Activated naive CD4-positive, alpha-beta T cell treated with anti-CD3 and anti-CD28 coated beads for 36 hours (primary cell): ENCODE measurements at places on chromosomes 1 and 21. TPM values are rescaled to one million over a fixed set of nuclear protein-coding genes. Genes with fewer than 3 reads are reported as not detected.
A peak's percentile ranks its signal among the peaks of the same experiment; 100 is the strongest.

DNA sequence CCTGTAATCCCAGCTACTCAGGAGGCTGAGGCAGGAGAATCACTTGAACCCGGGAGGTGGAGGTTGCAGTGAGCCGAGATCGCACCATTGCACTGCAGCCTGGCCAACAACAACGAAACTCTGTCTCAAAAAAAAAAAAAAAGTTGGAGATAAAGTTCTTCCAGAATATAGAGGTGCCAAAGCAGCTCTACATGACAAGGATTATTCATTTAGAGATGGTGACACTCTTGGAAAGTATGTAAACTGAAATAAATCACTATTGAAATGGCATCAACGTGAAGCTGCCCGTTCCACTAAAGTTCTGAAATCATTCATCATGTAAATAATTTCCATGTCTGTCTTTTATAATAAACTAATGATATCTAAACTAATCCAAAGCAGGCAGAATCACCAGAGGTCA, 14.9 kb downstream of the EIF4G3 start:
- DNase-seq = no peak
- peaks cover 34% of the 10 kb centered on the region for H3K36me3 ChIP-seq
- H3K27me3 ChIP-seq = no peaks in the 10 kb centered on the region
- no peak overlapping the region for H3K4me3 ChIP-seq
- H3K4me1 ChIP-seq = peaks cover 15% of the 10 kb centered on the region

DNA sequence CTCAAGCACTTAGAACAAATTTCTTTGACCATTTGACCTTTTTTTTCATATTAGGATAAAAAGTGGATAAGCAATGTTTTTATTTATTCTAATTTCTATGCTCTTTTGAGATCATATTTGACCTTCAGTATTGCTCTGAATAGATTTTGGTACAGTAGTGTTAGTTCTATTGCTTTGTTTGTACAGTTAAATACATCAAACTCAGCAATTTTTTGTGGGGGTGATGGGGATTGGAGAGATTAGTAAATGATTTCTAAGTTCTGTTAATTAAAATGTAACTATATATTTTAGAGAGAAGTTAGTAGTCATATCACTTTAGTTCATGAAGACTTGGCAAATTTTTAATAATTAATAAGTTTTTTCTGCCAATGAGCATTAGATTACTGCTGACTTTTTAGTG, 2.4 kb upstream of the GPR52 start:
- no peaks in the 10 kb centered on the region for H3K4me1 ChIP-seq
- no peaks in the 10 kb centered on the region for H3K36me3 ChIP-seq
- H3K4me3 ChIP-seq = no peak overlapping the region
- no peak for DNase-seq

DNA sequence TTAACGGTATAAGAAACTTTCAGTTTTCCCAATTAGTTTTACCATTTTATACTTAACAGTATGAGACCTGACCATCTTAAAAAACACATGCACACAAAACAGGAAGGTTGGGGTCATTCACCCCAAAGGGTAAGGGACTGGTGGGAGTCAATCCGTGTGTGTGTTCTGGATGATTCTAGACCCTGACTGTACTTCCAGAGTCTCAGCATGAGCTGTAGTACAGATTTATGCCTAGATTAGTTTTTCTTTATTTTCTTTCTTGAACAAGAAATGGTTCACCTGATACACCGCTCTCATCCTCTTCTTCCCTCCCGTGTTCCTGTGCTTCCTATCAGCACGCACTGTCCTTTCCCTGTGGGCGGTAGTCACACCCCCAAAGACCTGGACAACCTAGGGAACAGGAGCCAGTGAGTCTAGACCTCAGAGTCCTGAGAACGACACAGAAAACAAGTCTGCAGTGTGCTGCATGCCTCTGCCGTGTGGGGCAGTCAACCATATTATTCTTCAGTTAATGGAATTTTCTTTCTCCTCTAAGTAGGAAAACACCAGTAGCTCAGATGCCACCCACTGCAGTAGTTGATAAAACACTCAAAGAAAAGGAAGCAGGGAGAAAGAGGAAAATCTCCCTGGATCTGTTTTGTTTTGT, 38.9 kb upstream of the MRPS6 start:
- H3K4me1 ChIP-seq = peaks cover 22% of the 10 kb centered on the region
- no peak overlapping the region for H3K27ac ChIP-seq
- H3K4me3 ChIP-seq = no peak overlapping the region
- DNase-seq = no peak

- no peak overlapping the region for H3K27ac ChIP-seq
- peaks cover 45% of the 10 kb centered on the region for H3K4me1 ChIP-seq
- no peaks in the 10 kb centered on the region for H3K27me3 ChIP-seq
- H3K4me3 ChIP-seq = no peak overlapping the region
- H3K36me3 ChIP-seq = peaks cover 46% of the 10 kb centered on the region
These were observed 4.2 kb upstream of the CCDC28B start for GRCh38 chr1:32195972-32196823.

DNA sequence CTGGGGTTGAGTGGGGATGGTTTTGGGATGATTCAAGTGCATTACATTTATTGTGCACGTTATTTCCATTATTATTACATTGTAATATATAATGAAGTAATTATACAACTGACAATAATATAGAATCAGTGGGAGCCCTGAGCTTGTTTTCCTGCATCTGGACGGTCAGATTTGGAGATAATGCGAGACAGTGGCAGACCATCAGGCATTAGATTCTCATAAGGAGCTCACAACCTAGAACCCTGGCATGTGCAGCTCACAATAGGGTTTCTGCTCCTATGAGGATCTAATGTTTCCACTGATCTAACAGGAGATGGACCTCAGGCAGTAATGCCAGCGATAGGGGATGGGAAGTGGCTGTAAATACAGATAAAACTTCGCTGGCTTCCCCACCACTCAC, 77.9 kb upstream of the LRRC53 start:
- no peaks in the 10 kb centered on the region for H3K36me3 ChIP-seq
- peaks cover 6% of the 10 kb centered on the region for H3K27me3 ChIP-seq
- no peaks in the 10 kb centered on the region for H3K4me1 ChIP-seq
- DNase-seq = no peak
- no peak overlapping the region for H3K4me3 ChIP-seq

DNA sequence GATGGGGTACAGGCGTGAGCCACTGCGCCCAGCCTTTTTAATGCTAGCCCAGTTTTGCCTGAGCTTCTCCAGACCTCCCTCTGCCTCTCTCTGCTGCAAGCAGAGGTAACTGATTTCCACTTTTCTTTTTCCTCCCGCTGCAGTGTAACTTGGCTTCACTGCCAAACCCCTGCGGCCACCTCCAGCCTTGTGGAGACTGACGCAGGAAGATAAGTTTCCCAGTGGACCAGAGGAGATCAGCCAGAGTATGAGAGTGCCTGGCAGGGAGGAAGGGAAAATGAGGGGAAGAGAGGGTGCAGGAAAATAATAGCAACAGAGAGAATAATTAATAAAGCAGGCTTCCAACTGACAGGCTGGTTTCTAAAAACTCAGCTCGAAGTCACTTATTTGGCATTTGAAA, 143.7 kb downstream of the PCNX2 start:
- H3K4me3 ChIP-seq = no peak overlapping the region
- H3K27ac ChIP-seq = no peak overlapping the region
- no peak for DNase-seq
- no peaks in the 10 kb centered on the region for H3K4me1 ChIP-seq
- no peaks in the 10 kb centered on the region for H3K27me3 ChIP-seq

- H3K4me1 ChIP-seq = no peaks in the 10 kb centered on the region
- H3K36me3 ChIP-seq = peaks cover 13% of the 10 kb centered on the region
- no peak overlapping the region for H3K4me3 ChIP-seq
- no peak for DNase-seq
- H3K27ac ChIP-seq = no peak overlapping the region
- no peaks in the 10 kb centered on the region for H3K27me3 ChIP-seq
These were observed 48.7 kb upstream of the ANGPTL1 start for GRCh38 chr1:178919581-178919980.

GRCh38 chr1:155773221-155773620, 83.8 kb downstream of the GON4L start:
- H3K27me3 ChIP-seq = no peaks in the 10 kb centered on the region
- H3K4me1 ChIP-seq = peaks cover 12% of the 10 kb centered on the region
- H3K36me3 ChIP-seq = peaks cover 22% of the 10 kb centered on the region
- H3K27ac ChIP-seq = no peak overlapping the region
- DNase-seq = no peak

DNA sequence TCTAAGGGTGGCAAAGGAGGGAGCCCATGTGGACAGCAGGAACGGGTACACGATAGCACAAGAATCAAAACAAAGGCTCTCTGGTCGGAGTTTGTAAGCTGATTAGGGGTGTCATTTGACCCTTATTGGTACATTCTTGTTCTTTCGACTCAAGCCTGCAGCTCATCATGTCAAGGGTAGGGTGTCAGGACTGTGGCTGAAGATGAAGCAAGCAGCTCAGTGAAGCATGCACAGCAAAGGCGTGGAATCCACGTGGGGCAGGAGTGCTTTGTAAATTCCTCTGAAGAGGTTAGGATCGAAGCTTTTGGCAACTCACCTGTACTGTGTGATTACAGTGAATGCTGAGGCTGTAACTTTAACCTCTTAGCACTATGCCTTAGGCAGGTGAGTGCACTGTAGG, 4.7 kb upstream of the ABCB10 start:
- no peak overlapping the region for H3K4me3 ChIP-seq
- DNase-seq = no peak
- peaks cover 6% of the 10 kb centered on the region for H3K4me1 ChIP-seq

DNA sequence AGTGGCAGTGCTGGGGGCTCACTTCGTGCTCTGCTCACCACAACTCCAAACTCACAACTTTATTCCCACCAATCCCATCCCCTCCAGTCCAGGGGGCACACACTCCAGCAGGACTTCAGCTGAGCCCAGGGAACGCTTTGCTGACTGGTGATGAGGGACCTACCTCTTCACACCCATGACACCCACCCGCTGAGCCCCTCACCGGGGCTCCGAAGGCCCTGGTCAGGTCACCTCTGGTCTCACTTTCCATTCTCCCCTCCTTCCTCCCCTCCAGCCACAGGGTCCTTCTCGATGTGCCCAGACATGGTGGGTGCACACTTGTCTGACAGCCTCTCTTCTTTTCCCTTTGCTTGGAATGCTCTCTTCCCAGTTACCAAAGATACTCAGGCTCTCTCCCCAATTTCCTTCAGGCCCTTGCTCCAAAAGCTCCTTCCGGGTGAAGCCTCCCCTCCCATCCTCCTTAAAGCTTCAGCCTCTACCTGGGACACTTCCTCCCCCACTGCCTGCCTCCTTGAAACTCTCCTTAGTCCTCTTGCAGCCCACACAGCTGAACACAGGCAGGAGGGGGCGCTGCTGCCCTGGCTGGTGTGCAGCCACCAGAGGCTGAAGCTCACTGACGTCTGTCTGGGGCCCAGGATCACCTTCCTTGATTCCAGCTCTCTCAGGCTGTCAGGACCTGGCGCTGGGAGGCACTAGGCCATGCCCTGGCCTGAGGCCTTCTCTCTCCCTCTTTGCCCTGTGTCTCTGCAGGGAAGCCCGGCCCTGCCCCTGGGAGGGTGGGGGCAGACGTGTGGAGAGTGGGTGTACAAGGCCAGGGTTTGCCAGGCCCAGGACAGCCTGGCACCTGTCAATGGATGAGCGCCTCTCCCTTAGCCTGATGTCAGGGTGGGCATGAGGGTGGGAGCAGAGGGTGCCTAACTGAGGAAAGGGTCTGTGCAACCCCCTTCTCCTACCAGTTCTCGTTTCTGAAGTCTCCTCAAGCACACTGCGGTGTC, 1.6 kb downstream of the KCNE1 start:
- H3K36me3 ChIP-seq = no peaks in the 10 kb centered on the region
- no peak overlapping the region for H3K27ac ChIP-seq
- DNase-seq = peak; percentile 68
- no peak overlapping the region for H3K4me3 ChIP-seq
- H3K27me3 ChIP-seq = no peaks in the 10 kb centered on the region

DNA sequence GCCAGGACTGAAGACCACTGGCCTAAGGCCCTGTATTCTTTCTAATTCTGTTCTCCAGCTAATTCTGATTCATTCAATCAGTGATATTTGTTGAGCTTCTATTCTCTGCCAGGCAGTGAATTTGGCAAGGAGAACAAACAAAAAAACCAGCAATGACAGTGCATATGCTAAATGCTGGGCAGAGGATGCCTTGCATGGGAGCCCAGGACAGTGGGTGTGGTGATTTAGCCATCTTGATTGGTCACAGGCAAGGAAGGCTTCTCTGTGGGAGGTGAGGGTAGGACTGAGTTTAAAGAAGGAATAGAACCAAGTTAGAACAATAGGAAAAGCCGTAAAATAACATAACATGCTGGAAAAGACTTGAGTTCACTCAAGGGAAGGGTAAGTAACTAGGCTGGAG, 9.2 kb upstream of the CPT2 start:
- no peak overlapping the region for H3K27ac ChIP-seq
- no peak for DNase-seq
- no peaks in the 10 kb centered on the region for H3K4me1 ChIP-seq

DNA sequence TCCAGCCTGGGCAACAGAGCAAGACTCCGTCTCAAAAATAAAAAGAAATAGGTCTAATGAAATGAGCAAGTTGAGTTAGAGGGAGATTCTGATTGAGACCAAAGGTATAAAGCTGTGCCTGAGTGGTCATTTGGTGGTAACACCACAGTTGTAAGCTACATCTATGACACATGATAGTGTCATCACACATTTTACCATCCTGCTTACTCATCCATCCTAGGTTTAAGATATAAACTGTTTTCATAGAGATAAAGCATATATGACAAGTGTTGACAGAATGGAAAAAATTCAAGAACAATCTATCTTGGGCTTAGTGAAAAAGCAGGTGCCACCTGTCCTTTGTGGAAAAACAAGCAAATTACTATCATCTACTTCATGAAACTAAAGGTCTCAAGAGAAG, 7.1 kb upstream of the CFAP141 start:
- H3K27me3 ChIP-seq = no peaks in the 10 kb centered on the region
- H3K27ac ChIP-seq = peak overlapping the region; percentile 88
- no peak for DNase-seq
- H3K4me3 ChIP-seq = no peak overlapping the region
- H3K4me1 ChIP-seq = peaks cover 63% of the 10 kb centered on the region

GRCh38 chr1:65425697-65426096, 5.2 kb downstream of the LEPR start:
- H3K36me3 ChIP-seq = peaks cover 23% of the 10 kb centered on the region
- no peak overlapping the region for H3K27ac ChIP-seq
- no peak for DNase-seq
- no peak overlapping the region for H3K4me3 ChIP-seq
- H3K27me3 ChIP-seq = no peaks in the 10 kb centered on the region
- H3K4me1 ChIP-seq = peaks cover 11% of the 10 kb centered on the region

- H3K27me3 ChIP-seq = no peaks in the 10 kb centered on the region
- H3K36me3 ChIP-seq = peaks cover 18% of the 10 kb centered on the region
- peaks cover 29% of the 10 kb centered on the region for H3K4me1 ChIP-seq
- no peak overlapping the region for H3K27ac ChIP-seq
- DNase-seq = no peak
These were observed 1.9 kb upstream of the MED18 start for GRCh38 chr1:28326984-28327383.

GRCh38 chr1:22875241-22875640, 97.4 kb downstream of the LACTBL1 start:
- H3K4me3 ChIP-seq = no peak overlapping the region
- no peaks in the 10 kb centered on the region for H3K4me1 ChIP-seq
- no peaks in the 10 kb centered on the region for H3K36me3 ChIP-seq

The PLCH2 gene
- 2.1 TPM for total RNA-seq

The SLC35A3 gene
- total RNA-seq = 13.8 TPM

The PLEKHG5 gene
- total RNA-seq = 1.8 TPM
